ENCODE measurements at places on chromosomes 4 and X.

- no peak for DNase-seq
These were observed 71.3 kb upstream of the PUDP start for GRCh38 chrX:7219153-7219705.

GRCh38 chrX:46311581-46312120 lies 233.6 kb downstream of the ZNF674 start:
- DNase-seq = no peak

- no peak for DNase-seq
These were observed 137.8 kb downstream of the CEP135 start for GRCh38 chr4:56086561-56086960.

DNA sequence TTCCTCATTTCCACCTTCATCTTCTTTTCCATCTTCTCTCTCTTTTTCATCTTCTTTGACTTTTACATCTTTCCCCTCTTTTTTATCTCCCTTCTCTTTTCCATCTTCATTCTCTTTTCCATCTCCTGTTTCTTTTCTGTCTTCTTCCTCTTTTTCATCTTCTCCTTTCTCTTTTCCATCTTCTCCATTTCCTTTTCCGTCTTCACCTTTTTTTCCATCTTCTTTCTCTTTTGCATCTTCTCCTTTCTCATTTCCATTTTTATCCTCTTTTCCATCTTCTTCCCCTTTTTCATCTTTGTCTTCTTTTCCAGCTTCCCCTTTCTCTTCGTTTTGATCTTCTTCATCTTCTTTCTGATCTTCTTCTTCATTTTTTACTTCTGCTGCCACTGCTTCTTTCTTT lies 87.0 kb downstream of the HMGN5 start:
- DNase-seq = no peak

GRCh38 chr4:156642161-156642560 lies 329.4 kb downstream of the PDGFC start:
- DNase-seq = peak; percentile 27

DNA sequence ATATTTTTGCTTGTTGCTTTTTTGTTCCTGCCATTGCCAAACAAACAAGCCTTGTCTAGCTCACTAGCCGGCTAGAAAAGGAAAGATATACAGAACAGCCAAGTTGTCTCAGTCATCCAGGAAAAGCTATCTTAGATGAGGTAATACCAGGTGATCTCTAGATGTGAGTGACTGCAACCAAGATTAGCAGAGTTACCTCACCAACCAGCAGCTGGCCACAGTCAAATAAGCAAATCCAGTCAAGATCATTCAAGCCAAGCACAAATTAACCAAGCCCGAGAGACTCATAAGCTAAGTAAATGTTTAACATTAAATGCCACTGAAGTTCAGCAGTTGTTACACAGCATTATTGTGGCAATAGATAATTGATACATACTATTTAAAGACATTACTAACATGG lies 108.6 kb downstream of the CENPC start:
- DNase-seq = no peak

- DNase-seq = no peak
These were observed 74.2 kb upstream of the STS start for GRCh38 chrX:7073336-7073735.

- no peak for DNase-seq
These were observed 72.0 kb downstream of the ING2 start for GRCh38 chr4:183576701-183577404.

GRCh38 chr4:83618431-83618830 lies 82.5 kb downstream of the GPAT3 start:
- DNase-seq = no peak

GRCh38 chr4:47669946-47670345 lies 167.9 kb downstream of the CORIN start:
- no peak for DNase-seq

DNA sequence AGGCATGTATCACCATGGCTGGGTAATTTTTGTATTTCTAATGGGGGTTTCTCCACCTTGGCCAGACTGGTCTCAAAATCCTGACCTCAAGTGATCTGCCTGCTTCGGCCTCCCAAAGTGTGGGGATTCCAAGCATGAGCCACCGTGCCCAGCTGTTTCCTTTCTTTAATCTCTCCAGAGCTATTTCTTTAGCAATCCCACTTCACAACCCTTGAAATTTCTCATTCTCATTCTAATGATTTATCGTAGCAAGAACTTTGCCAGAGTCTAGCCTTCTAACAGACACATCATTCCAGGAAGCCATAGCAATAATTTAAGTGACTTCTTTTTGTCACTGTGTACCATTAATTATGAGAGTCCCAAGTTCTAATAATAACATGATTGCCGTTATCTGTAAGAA lies 68.6 kb downstream of the RXFP1 start:
- DNase-seq = no peak

- DNase-seq = no peak
These were observed 398.4 kb downstream of the PPP3CA start for GRCh38 chr4:100948911-100949310.

DNA sequence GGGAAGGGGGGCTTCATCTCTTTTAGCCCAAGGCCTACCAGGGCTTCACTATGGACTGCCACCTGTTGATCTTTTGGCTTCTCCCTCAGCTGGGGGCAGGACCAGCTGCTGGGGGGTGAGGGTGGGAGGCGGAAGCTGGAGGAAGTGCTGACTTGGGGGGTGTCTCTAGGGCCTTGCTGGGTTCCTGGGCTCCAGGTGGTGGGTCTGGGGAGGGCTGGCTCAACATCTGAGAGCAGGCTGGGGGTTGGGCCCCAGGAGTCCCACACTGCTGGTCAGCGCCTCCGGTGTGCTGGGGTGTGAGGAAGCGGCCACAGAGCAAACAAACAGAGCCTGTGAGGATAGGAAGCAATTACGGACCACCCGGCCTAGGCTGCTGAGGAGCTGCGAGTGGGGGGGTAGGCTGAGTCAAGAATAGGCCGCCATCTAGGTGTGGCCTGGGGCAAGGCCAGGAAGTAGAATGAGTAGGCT lies 85.7 kb downstream of the EFNB1 start:
- no peak for DNase-seq

DNA sequence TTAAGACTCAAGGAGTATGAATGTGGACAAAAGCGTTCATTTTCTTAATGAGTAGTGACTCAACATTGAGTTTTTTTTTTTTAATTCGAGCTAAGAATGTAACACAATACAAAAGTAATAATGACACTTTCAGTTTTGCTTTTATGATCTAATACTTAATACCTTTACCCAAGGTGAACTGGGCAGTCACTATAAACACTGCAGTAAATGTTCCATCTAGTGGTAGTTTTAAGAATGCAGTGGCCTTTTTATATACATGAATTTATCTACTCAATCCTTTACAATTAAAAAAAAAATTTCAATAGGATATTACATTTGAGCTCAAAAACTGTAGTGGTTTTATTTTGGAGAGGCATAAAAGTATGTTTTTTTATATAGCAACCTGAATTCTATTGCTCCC lies 33.9 kb downstream of the PDK3 start:
- DNase-seq = no peak

GRCh38 chrX:120286733-120287512 lies 24.3 kb downstream of the TMEM255A start:
- no peak for DNase-seq

DNA sequence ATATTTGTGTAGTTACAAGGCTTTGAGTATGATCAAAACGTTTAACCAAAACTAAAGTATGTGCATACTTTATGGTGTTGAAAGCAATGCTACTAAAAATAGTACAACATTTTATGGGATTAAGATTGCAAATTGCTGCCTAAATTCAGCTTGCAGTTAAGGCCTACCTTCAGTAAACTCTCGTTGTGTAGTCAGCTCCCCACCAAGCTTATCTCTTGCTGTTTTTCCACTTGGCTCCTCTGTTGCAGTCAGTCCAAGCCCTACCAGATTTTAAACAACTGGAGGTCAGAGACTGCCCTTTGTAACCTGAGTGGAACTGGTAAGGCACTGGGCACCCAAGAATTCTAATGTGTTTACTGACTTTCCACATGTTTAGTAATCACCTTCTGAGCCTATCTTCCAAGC lies 25.7 kb downstream of the AFF1 start:
- DNase-seq = no peak

DNA sequence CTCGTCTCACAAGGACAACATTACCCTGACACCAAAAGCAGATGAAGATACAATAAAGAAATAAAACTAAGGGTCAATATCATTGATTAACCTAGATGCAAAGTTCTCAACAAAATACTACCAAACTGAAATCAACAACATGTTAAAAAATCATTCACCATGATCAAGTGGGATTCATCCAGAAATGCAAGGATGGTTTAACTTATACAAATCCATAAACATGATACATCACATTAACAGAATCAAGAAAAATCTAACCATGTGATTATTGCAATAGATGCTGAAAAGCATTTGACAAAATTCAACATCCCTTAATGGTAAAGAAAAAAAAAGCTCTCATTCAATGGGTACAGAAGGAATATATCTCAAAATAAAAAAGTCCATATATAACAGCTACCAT lies 514.9 kb downstream of the TMA16 start:
- DNase-seq = no peak

DNA sequence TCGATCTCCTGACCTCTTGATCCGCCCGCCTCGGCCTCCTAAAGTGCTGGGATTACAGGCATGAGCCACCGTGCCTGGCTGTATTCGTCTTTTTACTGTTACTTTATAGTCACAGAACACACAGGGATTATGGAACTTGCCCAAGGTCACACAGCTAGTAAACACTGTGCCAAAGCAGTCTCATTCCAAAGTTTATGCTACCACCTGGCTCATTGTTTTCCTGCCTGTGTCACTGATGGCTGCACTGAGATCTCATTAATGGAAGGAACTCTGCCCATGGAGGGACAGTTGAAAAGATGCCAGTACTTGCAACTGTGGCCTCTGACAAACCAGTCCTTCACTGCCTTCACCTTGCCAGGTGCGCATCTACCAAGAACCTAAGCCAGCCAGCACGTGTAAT lies 517.7 kb downstream of the BCOR start:
- DNase-seq = no peak

DNA sequence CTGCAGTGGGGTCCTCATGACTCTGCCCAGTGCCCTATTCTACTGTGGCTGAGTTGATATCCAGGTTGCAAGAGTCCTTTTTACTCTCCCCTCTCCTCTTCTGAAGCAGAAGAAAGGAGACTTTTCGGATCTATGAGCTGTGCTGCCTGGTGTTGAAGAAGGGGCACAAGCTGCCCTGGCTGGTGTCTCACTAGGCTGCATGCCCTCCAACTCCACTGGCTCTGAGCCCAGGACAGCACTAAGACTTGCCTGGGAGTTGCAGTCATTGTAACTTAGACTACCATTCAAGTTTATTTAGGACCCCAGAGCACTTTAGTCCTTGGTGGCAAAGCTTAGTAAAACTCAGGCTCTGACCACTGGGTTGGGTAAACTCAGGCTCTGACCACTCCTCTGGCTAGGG lies 89.4 kb downstream of the GABRB1 start:
- DNase-seq = no peak

DNA sequence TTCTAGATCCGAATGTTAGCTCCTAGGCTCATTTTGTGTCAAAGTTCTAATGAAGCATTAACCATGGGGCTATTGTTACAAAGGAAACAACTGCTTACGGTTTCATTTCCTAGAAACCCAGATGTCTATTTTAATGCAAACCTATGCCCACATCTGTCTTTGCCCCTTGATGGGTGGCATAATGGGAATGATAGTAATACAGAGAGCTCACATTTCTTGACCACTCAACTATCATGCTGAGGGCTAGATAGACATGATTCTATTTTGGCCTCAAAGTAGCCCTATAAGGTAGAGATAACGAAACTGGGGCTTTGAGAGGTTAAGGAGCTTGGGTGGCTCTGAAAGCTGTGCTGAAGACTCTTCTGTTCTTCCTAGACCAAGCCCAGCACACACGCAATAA lies 1.9 kb downstream of the TLR7 start:
- DNase-seq = no peak

- peak; percentile 79 for DNase-seq
These were observed 152.6 kb downstream of the GASK1B start for GRCh38 chr4:158020176-158020575.

- no peak for DNase-seq
These were observed 720 bp upstream of the STK26 start for GRCh38 chrX:132022198-132022966.

DNA sequence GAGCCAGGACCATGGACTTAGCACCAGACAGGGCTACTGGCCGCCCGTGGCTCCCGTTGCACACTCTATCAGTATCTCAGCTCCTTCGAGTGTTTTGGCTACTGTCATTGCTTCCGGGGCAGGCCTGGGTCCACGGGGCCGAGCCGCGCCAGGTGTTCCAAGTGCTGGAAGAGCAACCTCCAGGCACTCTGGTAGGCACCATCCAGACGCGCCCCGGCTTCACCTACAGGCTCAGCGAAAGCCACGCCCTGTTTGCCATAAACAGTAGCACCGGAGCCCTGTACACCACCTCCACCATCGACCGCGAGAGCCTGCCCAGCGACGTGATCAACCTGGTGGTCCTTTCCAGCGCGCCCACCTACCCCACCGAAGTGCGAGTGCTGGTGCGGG lies 1.6 kb downstream of the FAT4 start:
- DNase-seq = peak; percentile 12

DNA sequence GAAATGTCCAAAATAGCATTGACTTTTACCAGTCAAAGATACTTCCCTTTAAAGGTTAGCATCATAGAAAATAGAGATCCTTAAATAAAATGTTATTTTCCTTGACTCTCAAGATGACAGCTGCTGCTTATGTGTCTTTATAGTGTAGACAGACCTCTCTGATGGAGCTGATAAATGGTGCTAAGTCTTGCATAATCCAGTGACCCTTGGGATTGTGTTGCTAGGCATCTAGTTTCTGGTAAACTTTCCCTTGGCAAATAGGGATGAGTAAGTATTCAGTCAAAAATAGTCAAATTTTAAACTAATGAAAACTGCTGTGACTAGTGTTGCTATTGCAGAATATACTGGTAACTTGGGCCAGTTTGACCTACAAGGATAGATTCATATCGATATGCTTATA lies 53.6 kb downstream of the MBNL3 start:
- no peak for DNase-seq

GRCh38 chr4:107688421-107688820 lies 31.6 kb downstream of the PAPSS1 start:
- DNase-seq = no peak

- peak; percentile 55 for DNase-seq
These were observed 113.9 kb upstream of the VAMP7 start for GRCh38 chrX:155767051-155767875.

DNA sequence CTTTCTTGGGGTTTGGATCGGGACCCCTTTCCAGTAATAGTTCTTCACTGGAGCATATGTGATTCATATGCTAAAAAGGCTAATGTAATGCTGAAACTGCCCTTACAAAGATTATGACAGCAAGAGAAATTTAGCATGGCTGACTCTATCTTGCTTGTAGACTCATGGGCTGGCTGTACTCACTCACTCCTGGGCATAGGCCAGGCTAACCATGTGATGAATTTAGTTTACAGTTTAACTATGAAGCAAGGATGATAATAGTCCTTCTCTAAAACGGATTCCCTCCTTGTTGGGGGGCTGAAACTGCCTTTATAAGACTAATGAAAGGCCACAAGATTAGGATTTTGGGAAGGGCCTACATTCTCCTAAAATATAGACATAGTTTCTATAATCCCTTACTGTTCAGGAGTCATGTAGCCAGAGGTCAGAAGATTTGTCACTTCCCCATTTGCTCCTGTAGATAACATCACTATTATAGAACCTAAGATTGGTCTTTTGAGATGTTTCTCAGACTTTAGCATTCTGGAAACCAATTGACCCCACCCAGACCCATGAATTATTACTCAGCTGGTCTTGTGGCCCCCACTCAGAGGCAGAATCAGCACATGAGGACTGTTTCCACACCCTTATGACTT lies 20.8 kb upstream of the CEP135 start:
- DNase-seq = no peak
